Caco-2 (cell line): ENCODE measurements at places on chromosomes 11 and 22.

GRCh38 chr11:26134053-26134452, 197.9 kb upstream of the ANO3 start:
- DNase-seq = no peak

GRCh38 chr11:128727796-128728431, 34.0 kb downstream of the FLI1 start:
- DNase-seq = no peak

GRCh38 chr11:2547806-2548205, 103.0 kb downstream of the KCNQ1 start:
- DNase-seq = peak; percentile 33

DNA sequence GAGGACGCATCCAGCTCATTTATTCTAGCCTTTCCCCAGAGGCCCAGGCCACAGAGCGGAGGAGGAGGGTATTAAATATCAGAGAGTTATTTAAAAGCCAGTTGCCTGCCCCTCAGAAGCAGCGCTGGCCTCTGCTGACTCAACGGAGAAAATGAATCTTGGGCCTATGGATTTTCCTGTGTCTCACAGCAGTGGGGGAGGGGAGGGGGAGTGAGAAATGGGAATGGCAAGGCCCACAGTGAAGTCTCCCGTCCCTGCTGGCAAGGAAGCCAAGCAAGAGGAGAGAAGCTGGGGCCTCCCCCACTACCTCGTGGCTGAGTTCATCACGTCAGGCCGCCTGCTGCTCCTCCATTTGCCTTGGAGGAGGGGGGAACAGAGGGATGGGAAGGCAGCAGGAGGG, 4.5 kb upstream of the TPBGL start:
- no peak for DNase-seq
